ENCODE measurements at places on chromosomes 12 and 14.

DNA sequence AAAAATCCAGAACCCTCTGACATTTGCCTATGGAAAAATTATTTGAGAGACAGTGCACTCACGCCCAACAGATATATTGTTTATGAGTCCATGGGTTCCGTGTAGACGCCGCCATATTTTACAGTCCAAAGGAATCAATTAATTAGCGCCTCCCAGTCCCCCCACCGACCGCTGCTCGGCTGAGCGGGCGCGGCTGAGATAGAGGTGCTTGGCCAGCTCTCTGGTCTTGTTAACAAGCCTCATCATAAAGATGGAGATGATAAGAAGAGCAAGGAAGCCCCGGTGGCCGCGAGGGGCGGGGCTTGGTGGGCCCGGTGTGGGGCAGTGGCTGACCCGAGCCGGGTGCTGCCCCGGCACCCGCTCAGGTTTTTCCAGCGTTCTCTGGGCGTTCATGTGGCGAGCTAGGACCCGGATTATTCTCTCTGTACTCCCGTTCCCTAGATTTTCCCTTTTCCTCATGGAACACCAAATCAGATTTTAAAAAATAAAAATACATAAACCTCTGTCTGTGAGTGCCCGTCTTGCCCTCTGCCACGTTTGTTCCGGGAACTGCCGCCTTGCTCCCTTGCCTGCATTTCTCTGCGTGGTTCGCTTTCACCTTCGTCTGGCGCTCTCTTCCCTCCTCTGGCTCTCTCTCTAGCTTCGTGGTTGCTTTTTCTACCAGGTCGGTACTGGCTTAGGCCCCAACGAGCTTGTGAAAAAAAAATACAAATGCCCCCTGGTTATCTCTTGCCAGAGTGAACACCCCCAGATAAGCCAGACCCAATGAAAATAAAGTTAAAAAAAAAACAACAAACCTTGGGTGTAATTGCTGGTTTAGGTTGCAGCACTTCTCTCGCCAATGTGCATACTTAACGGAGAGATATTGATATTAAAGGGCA is 9.0 kb downstream of the HOXC12 start:
- DNase-seq, result no peak

GRCh38 chr14:103646189-103646588 is 17.2 kb downstream of the KLC1 start:
- DNase-seq, result no peak

- peak; percentile 76 for DNase-seq
These were observed 122.9 kb downstream of the TSPAN9 start for GRCh38 chr12:3200032-3200617.

GRCh38 chr14:102882226-102882906 is 40.1 kb upstream of the AMN start:
- no peak for DNase-seq

- peak; percentile 48 for DNase-seq
These were observed 620 bp downstream of the TMTC1 start for GRCh38 chr12:29782871-29783772.

Measured in Daoy (cell line).